ENCODE measurements at places on chromosomes 3 and 15.

- no peak for DNase-seq
Measured at GRCh38 chr15:79431636-79432344, at the start of gene MINAR1. Gene MINAR1, plus strand, starts transcription at chr15:79432336. Its CDS starts 23,812 bp downstream, at chr15:79456148.

GRCh38 chr3:53234841-53235232, 21.0 kb downstream of the TKT start:
- DNase-seq = no peak

DNA sequence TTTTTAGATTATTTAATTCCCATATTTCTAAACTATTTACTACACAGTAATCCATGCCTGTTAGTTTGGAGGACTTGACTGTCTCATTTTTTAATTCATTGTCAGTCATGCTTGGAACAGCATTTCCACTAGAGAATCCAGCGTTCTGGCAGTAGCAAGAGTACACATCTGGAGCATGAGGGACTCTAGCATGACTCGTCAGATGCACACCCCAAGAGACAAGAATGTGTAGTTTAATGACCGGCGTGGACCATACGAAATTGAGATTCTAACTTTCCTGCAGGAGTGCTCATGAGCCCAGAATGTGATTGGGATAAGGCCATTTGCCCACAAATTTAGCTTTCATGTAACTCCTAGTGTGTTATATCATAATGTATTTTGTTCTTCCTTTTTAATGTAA, 48.9 kb downstream of the ASB7 start:
- DNase-seq = no peak

GRCh38 chr3:153257673-153258351, 95.8 kb downstream of the RAP2B start:
- DNase-seq = no peak

- DNase-seq = no peak
Measured at GRCh38 chr3:195595785-195596531, 12.2 kb upstream of the APOD start.

DNA sequence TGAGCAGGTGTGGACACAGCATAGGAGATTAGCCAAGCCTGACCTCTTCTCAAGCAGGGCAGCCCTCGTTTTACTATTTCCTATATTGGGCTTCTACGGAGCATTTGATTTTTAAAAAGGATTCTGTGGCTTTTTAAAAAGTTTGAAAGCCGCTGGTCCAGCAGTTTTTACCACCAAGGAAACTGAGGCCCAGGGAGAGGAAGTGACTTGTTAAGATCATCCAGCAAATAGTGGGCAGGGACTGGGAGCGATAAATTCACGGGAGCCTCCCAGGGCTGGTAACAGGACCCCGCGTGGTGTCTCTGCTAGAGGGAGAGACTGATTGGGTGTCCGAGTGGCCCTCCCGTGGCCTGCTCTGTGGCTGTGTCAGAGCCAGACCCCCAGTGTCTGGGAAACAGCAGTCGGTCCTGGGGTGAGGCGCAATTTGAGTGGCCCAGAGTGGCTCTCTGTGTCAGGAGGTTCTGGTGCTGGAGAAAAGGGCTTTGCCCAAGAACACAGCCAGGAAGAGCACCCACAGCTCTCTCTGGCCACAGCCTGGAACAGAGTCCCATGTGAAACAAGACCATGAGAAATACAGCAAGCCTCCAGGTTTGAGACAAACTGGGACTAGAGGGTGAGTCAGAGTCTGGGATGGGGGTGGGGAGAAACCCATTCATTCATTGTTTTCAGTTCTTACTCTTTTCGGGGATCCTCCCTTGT, 4.2 kb downstream of the FURIN start:
- no peak for DNase-seq
